AG08395 (cell line): ENCODE measurements at places on chromosomes 1 and 21.

DNA sequence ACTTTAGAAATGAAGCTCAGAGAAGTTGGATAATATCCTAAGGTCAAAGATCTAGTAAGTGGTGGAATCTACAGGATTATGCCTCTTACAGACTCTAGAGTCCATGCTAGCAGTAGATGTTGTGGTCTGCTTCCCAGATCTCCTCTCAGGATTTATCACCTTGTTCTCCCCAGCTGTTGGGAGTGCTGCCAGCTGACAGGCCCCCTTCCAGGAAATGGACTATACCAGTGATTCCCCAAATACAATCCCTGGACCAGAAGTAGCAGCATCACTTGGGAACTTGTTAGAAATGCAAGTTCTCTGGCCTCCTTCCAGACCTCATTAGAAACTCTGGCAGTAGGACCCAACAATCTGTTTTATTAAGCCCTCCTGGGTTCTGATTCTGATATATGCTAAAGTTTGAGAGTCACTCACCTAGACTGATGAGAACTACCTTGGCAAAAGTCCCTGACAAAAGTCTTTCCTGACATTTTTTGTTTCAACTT, 24.5 kb upstream of the NTNG1 start:
- no peak for DNase-seq

DNA sequence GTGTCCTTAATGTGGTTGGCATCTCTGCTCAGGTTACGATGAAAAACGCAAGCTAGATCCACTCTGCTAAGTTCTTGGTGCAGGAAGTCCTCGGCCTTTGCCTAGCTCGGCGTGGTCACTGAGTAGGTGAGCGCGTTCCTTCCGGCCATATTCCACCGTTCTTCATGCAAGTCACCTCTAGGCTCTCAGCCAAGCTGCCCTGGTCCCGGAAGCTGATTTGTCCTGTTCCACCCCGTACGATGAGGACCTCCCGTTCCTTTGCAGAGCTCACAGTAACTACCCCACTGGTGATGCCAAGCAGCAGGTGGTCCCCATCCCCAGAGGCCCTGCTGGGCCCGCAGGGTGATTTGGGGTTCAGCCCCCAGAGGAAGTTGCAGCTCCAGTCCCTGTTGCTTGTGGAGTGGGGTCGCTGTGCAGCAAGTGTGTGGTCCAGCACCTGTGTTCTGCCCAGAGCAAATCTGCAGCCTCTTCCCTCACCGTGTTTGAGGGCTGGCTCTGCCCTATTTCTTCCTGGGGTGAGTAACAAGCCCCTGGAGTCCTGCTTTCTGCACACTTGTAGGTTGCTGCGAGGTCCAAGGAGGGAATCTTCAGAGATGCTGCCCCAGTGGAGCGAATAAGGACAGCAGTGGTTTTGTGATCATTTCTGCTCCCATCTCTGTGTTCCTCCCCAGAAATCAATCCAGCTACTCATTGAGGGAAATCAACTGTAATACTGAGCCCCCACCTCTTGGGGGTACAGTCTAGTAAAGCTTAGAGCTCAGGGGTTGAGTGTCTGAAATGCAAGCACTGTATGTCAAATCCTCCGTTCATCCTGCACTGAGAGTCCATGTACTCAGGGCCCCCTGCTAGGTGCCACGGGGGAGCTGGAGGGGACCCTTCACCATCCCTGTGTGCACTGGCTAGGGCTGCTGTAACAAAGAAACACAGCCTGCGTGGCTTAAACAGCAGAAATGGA, 2.3 kb downstream of the UMODL1 start:
- DNase-seq: no peak

DNA sequence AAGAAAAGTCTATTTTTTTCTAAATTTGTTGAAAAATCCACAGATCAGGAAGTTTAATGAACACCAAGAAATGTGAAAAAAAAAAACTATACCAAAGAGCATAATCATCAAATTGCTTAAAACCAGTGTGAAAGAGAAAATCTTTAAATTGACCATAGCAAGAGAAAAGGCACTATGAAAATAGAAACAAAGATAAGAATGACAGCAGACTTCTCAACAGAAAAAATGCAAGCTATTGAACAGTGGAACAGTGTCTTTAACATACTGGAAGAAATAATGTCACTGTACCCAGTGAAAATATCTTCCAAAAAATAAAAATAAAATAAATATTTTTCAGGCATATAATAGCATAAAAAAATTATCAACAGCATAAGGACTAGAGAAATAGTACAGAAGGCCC, 243.0 kb upstream of the GJB5 start:
- DNase-seq: no peak

- DNase-seq: peak; percentile 60
These were observed 7.3 kb upstream of the DEDD start for GRCh38 chr1:161139766-161140165.

DNA sequence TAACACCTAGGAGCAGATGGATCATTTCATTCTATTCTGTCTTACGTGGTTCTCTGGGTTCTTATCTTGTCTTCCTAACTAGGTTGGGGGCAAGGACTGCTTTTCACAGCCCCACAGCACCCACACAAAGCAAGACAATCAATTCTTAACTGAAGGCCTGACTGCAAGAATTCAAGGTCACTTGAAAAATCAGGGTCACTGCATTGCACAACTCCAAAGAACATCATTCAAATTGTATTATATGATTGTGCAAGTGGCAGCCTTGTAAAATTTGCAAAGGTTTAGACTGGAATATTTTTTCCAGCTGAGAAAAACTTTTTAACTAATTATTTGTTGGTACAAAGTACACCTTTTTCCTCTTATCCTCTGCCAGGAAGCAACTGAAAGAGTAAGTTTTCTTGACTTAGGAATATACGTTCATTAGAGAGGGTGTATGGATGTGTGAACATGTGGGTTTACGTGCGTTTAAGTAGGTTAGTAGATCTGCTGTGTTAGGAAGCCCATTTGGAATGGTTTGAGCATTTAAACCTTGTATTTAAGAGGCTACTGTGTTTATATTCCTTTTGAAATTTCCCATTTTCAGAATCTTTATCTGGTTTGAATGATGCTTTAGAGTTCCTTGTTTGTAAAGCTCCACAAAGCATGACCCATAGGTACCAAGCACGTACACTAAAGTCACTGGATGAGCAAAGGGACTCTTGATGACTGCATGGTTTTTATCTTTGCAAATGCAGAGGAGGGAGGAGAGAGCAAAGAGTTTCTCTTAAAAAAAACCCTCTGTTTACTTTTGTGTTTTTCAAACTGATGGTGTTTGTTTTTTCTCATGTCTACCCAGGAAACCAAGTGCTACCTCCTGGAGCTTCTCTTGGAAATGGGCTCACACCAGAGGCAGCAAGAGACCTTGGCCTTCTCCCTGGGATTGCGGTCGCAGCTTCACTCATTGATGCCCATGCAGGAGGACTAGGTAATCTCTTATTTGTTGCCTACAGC, 214.9 kb downstream of the FGGY start:
- no peak for DNase-seq

GRCh38 chr1:109668123-109668775, 392 bp downstream of the GSTM2 start:
- DNase-seq: no peak

DNA sequence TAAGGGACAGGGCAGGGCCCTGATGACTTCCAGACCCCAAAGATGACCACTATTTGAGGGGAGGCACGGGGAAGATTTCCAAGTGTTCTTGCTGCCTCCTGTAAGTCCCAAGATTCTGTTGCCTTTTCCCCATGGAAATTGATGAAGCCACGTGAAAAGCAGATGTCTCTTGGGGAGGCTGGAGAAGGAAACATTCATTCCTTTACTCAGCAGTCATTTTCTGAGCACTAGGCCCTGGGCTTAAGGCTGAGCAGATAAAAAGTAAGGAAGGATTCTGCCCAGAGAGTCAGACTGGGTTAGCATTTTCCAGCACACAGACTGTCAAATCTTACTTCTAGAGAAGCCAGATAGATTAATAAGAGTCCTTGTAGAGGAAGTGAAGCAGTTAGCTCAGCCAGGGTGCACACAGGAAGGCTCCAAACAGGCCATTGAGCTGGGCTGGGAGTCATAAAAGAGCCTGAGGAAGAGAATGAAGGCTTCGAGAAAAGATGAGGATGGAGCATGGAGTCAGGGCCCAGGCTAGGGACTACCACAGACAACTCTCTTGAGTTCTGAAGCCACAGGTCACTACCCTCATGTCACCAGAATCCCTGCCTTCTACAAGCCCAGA, 10.1 kb downstream of the EXTL1 start:
- DNase-seq: peak; percentile 86

- peak; percentile 79 for DNase-seq
These were observed 5.6 kb upstream of the FAM131C start for GRCh38 chr1:16078925-16079656.

DNA sequence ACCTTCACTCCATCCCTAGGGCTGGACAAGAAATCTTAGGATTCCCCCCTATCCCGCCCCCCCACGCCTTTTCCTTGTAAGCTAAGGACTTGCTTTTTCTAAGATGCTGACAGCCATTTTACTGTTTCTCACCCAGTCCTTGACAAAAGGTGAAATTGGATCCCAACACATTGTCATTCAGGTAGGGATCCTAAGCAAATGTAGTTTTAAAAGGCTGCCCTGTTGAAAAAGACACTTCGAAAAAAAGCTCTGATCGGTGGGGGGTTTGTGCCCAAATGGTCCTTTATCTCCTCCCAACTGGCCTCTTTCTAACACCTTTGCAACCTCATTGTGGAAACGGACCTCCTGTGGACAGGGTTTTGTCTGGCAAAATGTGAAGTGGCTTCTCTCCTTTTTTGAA, 2.9 kb downstream of the CACHD1 start:
- no peak for DNase-seq

GRCh38 chr1:72221811-72222210, 60.5 kb downstream of the NEGR1 start:
- DNase-seq: no peak

- DNase-seq: no peak
These were observed 4.1 kb downstream of the SERINC2 start for GRCh38 chr1:31417148-31417547.
